ENCODE measurements at places on chromosomes 2 and 18.
A peak's percentile ranks its signal among the peaks of the same experiment; 100 is the strongest.

DNA sequence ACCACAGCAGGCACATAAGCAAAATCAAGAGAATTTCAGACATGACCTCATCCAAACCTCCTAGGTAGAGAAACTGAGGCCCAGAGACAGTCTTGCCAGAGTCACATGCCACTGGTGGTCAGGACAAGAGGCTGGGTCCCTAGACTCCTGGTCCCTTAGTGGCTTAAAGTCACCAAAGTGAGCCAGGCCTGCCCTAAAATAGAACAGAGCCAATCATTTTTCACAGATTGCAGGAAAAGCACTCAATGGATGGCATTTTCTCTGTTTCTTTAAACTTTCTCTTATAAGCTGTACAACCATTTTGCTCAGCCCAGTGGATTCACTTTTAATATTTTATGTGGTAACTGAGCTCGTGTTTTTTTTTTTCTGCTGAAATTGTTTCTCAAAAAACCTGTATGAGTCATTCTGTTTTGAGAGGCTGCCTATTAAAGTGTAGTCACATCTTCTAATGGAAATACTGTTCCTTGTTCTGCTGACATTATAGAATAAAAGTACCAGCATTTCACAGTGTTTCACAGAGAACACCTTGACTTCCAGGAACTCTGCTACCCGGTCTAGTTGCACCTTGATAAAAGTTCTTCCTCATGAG is 29.6 kb downstream of the STEAP3 start:
- no peak for DNase-seq

DNA sequence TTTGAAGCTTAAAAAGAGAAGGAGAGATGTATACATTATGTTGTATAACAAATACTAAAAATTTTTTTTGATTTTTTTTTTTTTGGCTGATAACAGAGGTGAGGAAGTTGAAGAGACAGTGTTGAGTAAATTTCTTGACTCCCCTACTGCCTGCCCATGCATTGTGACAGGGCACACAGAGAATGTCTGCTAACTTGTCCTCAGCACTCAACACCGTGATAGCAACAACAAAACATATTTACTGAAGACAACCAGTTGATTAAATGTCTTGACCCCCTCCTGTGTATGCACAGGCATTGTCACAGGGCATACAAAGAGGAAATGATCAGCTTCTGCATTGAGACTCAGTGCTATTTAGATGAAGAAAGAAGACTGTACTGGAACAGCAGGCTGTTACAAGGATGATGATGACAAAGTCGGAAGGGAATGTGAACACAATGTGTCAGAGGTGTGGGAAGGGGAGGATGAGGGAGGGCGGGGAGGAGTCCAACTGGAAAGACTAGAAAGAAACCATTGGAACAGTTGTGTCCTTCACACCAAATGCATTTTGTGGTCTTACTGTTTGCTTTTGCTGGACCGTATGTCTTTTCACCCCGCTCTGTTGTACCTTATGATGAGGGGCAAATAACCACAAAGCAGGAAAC is 89.5 kb downstream of the CERS6 start:
- no peak for DNase-seq

DNA sequence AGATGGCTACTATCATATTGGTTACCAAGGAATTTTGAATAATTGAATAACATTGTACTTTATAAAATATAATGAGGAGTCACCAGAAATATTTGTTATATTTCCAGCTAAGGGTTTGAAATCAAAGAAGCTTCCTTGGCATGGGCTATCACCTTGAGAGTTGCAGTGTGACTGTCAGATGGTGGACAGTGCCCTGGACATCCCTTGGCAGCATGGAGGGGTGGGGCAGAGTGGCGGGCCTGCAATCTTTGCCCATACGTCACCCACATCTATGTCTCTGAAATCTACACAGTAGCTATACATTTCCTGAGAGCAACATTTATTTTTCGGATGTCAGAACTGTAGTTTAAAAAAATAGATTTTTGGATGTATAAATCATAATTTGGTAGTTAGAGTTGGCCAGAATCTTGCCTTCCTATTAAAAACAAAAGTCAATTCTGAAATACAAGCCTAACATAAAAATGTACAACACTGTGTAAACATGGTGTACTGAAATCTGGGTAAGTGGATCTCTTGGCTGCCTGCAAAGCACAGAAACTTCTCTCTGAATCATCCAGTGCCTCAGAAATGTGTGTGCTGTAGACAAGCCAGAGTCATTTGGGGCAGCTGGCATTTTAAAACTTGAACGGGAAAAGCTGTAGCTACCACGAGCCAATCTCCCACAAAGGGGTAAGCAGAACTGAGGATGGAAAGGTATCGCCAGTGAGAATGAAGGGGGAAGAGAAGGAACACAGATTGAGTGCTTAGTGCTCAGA is 124.2 kb upstream of the ARHGAP28 start:
- DNase-seq, result no peak

DNA sequence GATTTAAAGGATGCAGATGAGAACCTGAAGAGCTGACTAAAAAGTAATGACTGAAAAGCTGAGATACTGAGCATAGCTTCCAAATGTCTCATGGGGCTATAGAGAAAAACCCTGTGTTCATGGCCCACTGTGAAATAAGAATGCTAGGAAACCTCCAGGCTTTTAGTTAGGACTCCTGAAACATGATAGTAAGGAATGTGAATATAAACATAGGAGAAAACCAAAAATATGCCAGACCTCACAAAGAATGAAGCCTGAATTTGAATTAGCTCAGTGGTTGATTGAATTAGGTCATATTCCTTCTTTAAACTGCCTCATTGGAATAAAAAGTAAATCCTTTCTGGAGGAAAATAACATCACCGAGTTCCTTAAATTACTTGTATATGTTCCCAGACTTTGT is 194.5 kb upstream of the NXPH2 start:
- no peak for DNase-seq

- no peak for DNase-seq
Observed at GRCh38 chr2:223096235-223096970, 44.4 kb downstream of the KCNE4 start.

- DNase-seq, result no peak
Observed at GRCh38 chr2:134671513-134671912, 47.3 kb downstream of the TMEM163 start.

DNA sequence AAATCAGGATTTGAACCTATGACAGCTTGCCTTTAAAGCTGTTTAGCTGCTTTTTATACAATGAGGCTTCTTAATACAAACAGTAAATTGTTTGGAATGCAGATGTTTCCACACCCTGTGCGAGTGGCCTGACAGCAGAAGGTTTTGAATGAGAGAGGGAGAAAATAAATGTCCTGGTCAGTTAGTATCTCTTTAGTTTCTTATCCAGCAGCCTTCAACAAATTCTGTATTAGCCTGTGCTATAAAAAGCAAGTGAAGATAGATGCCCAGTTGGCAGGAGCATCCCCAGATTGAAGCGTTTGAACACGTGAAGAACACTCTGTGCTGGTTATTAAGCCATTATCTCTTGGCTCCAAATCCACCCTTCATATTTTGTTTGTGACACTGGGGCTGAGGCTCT is 70.6 kb downstream of the CERS6 start:
- DNase-seq, result no peak

- no peak for DNase-seq
Observed at GRCh38 chr2:174014699-174015070, 49.5 kb upstream of the SP3 start.

DNA sequence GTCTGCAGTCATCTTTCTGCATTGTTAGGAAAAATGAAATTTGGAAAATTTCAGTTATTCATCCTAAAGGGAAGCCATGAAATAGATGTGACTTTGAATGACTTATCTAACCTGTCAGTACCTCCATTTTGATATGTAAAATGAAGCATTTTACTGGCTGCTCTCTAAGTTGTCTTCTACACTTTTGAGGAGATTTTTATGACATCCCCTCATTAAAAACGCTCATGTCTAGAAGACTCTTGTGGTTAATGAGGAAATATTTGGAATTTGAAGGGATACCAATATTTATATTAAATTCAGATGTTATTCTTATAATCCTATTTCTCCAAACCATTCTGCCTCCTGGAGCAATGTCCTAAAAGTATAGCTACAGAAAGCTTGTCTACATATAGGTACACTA is 73.8 kb upstream of the THUMPD2 start:
- DNase-seq, result no peak

DNA sequence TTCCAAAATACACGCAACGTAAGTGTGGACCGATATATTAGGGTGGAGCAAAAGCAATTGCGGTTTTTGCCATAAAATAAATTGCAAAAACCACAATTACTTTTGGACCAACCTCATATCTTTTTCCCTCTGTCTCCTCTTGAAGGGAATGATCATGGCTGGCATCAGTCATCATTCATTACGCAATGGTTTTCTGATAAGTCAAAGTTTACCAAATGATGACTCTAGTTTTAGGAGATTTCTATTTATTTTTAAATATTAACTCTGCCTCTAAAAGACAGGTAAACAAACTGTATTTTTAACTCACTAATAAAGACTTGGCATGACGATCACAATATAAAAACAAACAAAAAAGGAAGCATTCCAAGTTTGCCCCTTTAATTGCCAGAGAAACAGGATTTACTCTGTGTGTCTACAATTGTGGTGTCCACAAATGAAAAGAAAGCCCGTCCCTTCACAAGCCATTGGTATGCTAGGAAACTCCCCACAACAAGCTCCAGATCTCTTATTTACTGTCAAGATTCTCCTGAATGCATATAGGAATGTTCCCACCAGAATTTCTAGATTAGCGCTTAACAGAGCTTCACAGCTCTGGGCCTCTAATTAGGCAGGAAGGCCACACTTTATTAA is 61.3 kb downstream of the IRS1 start:
- no peak for DNase-seq

DNA sequence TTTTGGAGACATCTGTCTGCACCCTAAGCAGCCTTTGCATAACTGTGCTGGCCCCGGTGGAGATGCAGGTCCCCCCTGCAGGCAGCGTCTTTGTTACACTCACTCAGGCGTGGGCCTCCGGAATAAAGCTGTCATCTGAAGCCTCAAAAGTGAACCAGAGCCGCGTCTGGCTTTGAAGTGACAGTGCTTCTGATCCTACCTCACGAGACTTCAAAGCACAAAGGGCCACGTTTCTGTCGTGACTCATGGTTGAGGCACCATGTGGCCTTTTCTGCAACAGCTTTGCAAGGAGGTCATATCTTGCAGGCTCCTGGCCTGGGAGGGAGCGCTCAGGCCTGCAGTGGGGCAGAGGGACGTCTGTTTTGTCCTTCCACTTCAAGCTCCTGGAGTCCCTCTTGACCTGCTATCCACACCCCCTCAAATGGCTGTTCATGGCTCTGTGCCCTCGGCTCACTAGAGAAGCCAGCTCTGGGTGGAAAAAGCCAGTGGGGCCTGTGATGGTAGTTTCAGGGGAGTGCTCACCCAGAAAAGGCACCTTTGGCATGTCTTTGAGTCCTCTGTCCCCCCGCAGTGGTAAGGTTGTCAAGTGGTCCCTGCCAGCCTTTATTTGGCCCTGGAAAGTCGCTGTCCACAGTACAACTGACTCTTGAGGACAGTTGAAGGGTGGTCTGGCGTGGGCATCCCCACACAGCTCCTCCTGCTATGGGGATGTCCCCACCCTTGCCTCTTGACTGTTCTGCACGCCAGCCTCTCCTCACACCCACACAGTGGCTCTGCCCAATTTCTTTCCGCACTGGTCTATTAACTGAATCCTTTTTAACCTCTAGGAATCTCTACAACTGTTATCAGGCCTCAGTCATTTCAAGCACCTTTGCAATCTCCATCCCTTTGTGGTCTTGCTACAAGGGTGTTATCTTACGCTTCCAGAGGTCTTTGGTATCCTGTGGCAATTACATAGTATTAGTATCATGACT is 19.3 kb downstream of the GPR55 start:
- DNase-seq, result peak; percentile 93

- no peak for DNase-seq
Observed at GRCh38 chr2:168149986-168150385, 97.4 kb downstream of the STK39 start.

GRCh38 chr18:21980744-21981143 is 188.6 kb upstream of the GATA6 start:
- no peak for DNase-seq

DNA sequence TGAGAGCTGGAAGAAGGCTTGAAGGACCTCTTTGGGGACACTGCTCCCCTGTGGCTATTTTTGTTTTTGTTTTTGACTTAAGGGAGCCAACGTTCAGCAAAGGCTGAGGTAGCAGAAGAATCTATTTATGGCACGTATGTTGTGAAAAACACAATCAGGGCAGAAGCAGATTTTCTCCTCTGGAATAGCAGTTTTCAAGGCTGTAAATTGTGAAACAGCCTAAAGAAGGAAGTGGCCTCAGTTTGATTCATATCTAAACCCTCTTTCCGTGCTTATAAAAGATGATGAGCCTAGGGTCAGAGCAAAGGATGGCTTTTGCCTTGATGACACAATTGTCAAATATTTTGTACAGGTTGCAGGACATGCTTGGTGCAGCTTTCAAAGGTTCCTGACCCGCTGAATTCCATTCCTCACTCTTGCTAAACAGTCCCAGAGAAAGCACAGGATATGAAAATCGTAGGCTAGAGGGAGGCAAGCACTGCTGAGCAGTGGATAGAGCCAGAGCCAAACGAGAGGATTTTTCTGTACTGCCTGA is 106.2 kb upstream of the DLX2 start:
- DNase-seq, result no peak

GRCh38 chr18:44135741-44136140 is 544.9 kb upstream of the SETBP1 start:
- DNase-seq, result no peak

- no peak for DNase-seq
Observed at GRCh38 chr2:231380307-231380706, 15.2 kb upstream of the B3GNT7 start.

- DNase-seq, result no peak
Observed at GRCh38 chr2:170823088-170823897, 6.6 kb downstream of the GAD1 start.

GRCh38 chr2:70115646-70116442 is 28.6 kb downstream of the PCBP1 start:
- no peak for DNase-seq

DNA sequence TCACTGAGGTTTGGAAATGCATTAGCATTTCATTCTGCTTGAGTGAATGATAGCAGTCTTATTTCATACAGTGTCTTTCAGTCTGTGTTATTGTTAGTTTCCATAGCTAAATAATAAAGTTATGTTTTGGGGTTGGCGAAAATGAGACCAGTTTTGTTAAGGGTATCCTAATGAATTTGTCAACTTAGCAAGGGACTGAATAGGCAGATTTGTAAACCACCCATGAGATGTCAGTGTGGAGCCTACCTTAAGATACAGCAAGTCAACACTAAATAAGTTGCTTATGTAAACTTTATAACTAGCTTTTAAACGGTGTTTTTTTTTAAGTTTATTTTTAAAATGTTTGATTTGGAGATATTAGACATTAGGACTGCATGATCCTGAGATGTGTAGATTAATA is 11.9 kb downstream of the NAPG start:
- no peak for DNase-seq

- no peak for DNase-seq
Observed at GRCh38 chr2:200728630-200729029, 83.1 kb upstream of the BZW1 start.

DNA sequence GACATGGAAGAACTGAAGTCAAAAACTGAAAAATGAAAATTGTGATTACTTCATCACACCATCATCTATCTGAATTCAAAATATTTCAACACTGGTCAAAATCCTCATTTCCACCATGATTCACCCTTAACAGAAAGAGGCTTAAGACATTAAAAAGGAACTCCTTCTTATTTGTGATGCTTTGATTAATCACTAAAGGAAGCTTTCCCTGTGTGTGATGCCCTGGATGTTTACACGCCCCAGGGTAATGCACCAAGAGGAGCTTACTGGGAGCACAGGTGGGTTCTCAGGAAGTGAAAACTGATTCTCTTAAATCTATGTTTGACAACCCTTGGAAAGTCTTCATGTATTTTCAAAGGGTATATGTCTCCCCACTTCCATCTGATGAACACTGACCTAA is 11.5 kb downstream of the GRB14 start:
- DNase-seq, result no peak

GRCh38 chr2:232126301-232127099 is 165.0 kb downstream of the DIS3L2 start:
- DNase-seq, result no peak

Data from stimulated activated CD4-positive, alpha-beta T cell treated with anti-CD3 and anti-CD28 coated beads, Interleukin-2, amount 100 ng/mL, for 4 hours (primary cell).